ENCODE measurements at places on chromosomes 5 and 9.

DNA sequence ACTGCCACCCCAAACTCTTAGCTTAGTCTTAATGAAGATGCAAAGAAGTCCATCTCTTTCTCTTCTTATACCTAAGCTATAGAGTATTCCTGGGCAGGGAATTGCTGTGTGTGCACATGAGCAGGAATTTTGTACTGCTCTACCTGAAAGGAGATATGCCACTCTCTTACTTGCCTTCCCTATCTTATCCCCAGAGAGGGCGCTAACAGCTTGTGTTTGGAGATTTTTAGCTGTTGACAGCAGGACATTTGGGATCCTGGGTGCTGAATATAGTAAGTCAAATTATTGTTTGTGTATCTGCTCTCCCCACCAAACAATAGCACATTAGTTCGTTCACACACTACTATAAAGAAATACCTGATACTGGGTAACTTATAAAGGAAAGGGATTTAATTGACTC lies 159.5 kb downstream of the GABRG2 start:
- DNase-seq: no peak

DNA sequence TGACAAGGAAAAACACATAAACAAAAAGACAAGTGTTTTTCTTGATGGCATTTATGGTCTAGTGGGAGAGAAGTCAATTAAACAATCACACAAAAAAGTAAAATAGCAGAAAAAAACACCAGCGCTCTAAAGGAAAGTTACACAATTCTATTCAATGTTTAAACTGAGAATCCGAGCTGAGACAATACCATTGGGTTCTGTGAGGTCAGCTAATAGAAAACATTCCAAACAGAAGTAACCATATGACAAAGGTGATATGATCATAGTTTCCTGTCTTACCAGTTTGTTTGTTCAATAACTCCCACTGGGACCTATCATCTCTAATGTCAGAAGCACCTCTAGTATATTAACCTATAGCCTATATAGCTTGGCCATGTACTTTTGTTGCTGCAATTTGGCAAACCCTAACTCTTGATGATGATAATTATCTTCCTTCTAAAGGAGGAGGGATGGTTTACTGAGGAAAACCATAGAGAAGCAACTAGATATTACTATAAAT lies 1030.0 kb downstream of the CDH12 start:
- no peak for DNase-seq

DNA sequence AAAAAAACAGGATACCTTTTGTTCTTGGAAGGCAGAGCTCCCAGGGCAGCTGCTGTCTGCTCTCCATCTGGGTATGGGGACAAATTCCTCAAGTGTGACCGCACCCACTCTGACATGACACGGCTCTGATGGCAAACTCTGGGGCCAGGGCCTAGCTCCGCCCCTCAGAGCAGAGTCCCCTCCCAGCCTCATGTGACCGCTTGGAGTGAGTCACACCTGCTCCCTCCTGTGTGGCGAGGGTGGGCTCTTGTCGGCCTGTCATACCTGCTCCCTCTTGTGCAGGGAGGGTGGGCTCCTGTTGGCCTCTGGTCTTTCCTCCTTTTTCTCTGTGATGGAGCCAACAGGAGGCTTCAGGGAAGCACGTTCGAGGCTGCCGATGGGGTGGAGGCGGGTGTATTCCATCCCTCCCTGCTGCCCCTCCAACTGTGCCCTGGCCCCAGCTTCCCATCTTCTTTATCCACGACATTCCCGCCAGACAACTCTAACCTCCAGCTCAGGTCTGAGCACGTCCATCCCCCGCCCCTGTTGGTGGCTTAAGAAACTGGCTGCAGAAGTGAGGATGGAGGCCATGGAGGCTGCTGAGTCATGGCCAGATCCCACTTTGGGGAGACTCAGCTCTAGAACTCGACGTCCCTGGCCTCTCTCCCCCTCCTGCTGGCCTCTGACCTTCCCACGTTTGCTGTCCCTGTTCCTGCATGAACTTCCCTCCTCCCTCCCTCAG lies 65.3 kb downstream of the OLFM1 start:
- DNase-seq: no peak

DNA sequence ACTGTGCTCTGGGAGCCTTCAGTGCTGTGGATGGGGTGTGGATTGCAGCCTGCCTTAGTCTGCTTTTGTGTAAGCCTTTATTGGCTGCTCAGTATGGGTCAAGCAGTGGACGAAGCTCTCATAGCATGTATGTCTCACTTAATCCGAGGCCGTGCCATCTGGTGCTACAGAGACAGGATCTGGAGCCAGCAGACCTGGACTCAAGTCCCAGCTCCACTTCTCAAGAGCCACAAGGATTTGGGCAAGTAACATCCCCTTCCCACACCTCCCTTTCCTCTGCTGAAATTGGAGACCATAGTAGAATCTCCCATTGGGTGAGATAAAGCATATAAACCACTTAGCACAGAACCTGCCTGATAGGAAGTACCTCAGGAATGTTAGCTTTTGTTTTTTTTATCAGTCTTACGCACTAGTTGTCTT lies 23.4 kb upstream of the LECT2 start:
- DNase-seq: no peak

GRCh38 chr9:121474231-121474947 lies 25.3 kb downstream of the GGTA1 start:
- DNase-seq: no peak

- DNase-seq: no peak
Observed at GRCh38 chr5:168168978-168169698, 122.3 kb upstream of the WWC1 start.

GRCh38 chr5:59390074-59390659 lies 503.4 kb downstream of the PDE4D start:
- DNase-seq: no peak

- DNase-seq: no peak
Observed at GRCh38 chr9:28781481-28781880, 1208.2 kb upstream of the C9orf72 start.

DNA sequence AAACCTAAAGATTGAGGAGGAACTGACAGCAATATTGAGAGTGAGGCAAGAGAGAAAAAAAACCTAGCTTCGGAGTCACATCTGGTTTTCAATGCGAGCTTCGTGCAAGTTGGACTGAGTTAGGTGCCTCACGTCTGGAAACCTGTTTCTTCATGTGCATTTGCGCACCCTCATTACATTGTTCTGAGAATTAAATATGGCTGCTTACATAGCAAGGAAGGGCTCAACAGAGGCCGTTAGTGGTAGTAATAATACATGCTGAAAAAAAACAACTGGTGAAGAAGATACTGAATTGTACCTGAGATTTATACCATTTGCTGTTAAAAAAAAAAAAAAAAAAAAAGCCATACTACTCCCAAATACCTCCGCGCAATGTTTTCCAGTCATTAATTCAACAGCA lies 18.6 kb downstream of the DNAJA1 start:
- no peak for DNase-seq

DNA sequence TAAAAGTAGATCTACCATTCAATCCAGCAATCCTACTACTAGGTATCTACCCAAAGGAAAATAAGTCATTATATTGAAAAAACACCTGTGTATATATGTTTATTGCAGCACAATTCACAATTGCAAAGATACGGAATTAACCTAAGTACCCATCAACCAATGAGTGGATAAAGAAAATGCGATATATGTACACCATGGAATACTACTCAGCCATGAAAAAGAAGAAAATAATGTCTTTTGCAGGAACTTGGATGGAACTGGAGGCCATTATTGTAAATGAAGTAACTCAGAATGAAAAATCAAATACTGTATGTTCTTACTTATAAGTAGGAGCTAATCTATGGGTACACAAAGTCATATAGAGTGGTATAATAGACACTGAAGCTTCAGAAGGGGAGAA lies 63.4 kb upstream of the PITX1 start:
- DNase-seq: no peak

- DNase-seq: no peak
Observed at GRCh38 chr5:54325610-54326311, 15.4 kb upstream of the ARL15 start.

DNA sequence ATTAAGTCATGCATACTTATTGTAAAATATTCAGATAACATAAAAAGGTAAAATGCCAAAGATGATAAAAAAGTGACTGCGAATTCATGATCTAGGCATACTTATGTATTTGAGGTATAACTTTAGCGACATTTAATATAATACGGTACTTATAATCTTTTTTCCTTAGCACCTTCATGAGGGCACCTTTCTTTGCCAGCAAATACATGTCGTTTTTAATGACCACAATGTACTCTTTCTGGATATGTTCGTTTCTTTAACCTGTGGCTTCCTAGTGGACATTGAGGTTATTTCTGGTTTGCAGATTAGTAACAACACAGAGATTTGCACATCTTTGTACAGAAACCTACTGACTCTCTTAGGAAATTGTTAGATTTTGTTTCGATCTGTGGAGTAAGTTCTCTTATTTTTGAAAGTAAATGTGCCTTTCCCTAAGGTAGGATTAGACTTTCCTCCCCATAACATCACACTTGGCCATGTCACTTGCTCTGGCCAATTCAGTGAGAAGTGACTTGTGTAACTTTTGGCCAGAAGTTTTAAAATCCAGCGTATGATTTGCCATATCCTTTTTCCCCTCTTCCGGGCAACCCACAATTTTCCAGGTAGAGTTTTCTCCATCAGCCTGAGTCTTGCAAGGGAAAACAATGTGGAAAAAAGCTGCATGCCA lies 24.4 kb downstream of the ANKRD33B start:
- DNase-seq: no peak

DNA sequence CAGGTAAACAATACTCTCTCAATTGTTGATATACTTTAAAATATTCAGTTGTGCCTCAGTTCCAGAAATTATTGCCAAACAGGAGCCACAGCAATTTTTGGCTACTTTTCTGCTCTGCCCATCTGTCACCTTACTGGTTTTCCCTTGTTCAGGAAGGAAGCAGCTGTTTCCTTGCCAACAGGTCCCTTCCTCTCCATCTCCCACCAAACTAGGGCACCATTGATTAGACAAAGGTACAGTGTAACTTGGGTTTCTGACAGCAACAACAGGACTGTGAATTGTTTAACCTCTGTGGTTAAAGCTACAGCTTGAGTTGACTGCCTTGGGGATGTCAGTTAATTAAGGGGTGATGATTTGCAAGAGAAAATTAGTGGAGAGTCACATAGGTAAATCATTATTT lies 76.9 kb downstream of the PIP5K1B start:
- no peak for DNase-seq

- no peak for DNase-seq
Observed at GRCh38 chr5:116013207-116013785, 19.0 kb upstream of the ARL14EPL start.

DNA sequence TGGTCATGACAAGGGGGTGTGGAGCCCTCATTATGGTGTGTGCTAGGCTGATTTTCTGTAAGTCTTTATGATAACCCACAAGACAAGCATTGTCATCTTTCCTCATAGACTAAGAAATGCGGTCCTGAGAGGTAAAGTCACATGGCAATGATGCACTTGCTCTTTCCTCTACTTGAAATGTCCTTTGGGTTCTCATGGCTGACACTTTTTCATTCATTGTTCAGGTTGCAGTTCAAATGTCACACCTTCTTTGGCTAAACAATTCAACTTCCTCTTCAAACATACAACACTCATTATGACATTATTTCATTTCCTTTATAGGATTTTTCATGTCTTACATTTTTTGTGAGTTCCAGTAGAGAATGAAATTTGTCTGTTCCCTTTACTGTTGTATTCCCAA lies 323.6 kb upstream of the PRR16 start:
- no peak for DNase-seq

- no peak for DNase-seq
Observed at GRCh38 chr9:77839459-77840140, 191.5 kb upstream of the GNA14 start.

GRCh38 chr5:53240661-53241060 lies 131.1 kb upstream of the MOCS2 start:
- DNase-seq: no peak

GRCh38 chr5:154756009-154756867 lies 1.1 kb downstream of the LARP1 start:
- peak; percentile 45 for DNase-seq

DNA sequence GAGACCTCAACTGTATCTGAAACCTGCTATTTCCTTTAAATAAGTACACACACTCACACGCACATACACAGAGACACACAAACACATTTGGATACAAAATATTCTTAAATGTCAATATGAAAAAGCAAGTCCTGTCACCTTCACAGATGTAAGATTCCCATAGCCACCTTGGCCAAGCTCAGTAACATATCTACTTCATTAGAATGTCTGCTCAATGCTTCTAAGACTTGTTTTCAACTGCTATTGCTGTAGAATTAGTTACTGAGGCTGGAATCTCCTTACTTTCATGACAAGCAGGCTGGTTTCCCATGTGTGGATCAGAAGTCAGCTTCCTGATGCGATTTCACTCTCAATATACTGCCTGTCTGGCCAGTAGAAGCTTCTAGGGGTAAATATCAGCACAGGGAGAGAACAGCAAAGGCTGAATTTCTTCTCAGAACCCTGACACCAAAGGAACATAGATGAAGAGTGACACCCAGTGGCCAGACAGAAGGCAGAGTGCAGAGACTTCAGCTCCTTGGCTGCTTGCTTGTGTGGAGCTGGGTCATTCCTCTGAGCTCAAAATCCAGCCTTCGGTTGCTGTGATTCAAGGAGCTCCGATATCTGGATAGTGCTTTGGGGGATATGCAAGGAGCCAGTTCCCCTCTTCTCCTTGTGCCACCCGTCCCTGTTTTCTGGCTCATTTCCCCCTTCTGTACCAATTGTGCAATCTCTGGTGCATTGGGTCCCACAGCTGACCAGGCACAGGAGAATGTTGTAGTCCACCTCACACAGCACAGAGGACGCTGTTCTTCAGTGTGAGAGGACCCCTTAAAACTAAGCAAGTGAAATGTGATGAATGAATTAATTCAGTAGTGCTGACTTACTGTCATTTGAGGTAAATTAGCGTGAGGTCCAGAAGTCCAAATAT lies 26.6 kb upstream of the ABLIM3 start:
- peak; percentile 21 for DNase-seq

DNA sequence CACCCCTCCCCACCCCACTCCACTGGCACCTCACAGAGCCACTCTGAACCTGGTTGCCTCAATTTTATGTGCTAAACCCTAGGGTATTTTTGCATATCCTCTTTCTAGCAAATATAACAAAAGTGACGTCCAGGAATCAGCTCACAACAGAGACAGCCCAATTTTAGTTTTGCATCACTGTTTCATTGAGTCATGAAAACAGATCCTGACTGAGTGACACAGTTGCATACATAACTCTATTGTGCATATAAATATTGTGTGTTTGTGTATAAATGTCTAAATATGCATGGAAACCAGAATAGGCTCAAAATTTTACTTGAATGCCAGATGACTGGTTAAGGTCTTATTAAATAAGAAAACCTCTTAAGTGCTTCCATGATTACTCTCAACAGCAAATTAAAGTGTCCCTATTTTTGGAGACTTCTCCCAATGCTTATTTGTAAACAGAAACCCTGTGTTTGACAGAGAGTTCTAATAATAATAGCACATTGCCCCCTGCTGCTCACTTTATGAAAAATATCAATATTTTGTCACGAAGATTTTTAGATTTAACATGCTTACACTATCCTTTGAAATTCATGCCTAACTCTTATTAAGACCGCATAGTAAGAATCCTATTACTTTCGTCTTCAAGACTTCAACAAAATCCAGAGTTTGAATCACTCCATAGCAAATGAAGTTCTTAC lies 75.5 kb upstream of the PRRC1 start:
- no peak for DNase-seq

DNA sequence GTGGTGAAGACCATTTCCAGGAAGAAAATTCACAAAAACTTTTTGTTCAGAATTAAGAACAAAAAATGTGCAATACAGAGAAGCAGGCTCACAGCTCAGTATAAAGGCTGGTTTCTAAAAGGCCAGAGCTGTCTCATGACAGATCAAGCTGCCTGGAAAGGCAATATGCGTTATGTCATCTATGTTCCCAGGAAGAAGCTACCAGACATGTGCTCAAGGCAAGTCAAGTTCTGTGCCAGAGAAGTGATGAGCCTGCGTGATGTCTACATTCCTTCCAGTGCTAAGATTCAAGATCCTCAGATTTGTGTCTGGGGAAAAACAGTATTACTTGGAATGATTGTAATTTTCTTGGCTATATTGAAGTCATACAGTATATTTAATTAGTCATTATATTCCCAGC lies 104.3 kb downstream of the PDE4D start:
- DNase-seq: no peak

Data from activated naive CD4-positive, alpha-beta T cell treated with anti-CD3 and anti-CD28 coated beads, Interleukin-2, amount 50 U/mL, for 16 hours (primary cell).